ENCODE measurements at places on chromosomes 7 and 10.

DNA sequence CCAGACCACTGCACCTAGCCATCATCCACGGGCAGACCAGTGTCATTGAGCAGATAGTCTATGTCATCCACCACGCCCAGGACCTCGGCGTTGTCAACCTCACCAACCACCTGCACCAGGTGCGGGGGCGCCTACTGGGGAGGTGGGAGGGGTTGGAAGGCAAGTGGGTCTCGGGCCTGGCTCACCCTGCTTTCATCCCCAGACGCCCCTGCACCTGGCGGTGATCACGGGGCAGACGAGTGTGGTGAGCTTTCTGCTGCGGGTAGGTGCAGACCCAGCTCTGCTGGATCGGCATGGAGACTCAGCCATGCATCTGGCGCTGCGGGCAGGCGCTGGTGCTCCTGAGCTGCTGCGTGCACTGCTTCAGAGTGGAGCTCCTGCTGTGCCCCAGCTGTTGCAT, 4.6 kb downstream of the NFKB2 start:
- no peak for DNase-seq

- no peak for DNase-seq
These were observed 559.7 kb upstream of the ZWINT start for GRCh38 chr10:56920601-56921261.

- DNase-seq = no peak
These were observed 296.9 kb downstream of the SORCS3 start for GRCh38 chr10:104938031-104938430.

DNA sequence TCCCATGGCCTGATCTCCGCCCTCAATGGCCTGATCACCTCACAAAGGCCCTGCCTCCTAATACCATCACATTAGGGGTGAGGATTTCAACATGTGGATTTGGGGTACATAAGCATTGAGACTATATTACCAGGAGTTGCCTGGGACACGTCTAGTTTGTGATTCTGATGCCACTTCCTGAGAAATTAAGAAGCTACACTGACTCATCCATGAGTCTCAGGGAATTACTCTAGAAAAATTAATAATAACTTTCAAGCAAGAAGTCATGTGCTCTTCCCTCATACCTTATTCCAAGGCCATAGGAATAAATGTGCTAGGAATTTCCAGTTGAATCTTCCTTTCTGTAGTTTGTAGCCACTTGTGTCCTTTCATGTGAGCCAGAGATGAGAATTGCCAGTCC, 519.3 kb upstream of the MKI67 start:
- DNase-seq = no peak

DNA sequence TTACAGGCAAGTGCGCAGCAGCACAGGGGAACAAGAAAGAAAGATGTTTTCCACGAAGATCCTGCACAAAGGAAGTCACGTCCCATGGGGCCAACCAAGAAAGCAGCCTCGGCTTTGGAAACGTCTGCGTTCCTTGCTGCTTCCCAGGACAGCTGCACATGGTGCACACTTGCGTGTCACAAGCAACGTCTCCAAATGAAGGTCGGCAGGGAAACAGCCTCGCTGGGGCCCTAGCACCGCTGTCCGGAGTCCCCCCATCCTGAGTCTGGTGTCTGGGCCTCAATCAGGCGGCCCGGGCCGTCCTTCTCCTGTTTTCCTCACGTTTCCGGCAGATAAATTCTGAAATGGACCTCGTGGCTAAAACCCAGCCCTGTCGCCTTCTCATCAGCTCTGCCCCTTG, 206.2 kb downstream of the DIP2C start:
- DNase-seq = no peak

- DNase-seq = no peak
These were observed 3.6 kb downstream of the ODAD2 start for GRCh38 chr10:27995311-27995710.

DNA sequence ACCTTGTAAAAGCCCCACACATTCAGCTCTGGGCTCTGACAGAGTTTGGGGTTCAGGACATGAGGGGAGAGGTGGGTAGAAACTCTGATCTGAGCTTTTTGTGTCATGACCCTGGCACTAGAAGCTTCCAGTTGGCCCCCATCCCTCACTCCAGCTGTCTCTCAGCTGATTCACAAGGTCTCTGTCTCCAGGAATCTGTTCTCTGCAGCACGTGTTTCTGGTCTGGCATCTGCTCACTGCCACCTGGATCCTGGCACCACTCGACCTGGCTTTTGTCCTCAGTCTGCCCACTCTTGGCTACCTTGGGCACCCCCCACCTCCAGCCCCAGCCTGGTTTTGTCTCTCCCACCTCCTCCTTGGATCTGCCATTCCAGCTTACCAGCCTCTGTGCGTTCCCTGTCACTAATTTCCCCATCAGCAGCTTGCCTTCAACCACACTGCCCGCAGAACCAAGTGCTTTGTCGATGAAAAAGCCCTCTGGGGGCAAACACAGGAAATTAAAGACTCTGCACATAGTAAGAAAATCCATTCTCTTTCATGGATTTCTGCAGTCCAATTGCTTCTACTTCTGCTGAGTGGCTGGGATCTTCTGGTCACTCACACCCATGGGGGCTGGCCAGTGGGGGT, 18.3 kb upstream of the ADCYAP1R1 start:
- no peak for DNase-seq

DNA sequence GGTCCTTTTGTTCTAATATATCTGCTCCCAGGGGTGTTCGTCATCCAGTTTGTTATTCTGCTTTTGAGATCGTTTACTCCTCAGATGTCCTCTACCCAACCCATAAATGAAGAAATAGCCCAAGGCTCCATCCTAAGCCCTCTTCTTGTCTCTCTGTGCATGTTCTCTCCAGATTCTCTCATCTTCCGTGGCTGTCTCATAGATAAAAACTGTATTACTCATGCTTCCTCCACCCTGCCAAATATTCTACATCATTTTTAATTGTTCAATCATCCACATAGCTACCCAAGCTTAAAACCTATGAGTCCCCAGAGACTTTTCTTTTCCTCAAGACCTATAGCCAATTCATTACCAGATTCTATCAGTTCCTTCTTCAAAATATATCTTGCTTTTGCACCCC, 44.9 kb downstream of the CAV1 start:
- no peak for DNase-seq

GRCh38 chr7:89772276-89772675, 382.0 kb upstream of the STEAP1 start:
- no peak for DNase-seq

DNA sequence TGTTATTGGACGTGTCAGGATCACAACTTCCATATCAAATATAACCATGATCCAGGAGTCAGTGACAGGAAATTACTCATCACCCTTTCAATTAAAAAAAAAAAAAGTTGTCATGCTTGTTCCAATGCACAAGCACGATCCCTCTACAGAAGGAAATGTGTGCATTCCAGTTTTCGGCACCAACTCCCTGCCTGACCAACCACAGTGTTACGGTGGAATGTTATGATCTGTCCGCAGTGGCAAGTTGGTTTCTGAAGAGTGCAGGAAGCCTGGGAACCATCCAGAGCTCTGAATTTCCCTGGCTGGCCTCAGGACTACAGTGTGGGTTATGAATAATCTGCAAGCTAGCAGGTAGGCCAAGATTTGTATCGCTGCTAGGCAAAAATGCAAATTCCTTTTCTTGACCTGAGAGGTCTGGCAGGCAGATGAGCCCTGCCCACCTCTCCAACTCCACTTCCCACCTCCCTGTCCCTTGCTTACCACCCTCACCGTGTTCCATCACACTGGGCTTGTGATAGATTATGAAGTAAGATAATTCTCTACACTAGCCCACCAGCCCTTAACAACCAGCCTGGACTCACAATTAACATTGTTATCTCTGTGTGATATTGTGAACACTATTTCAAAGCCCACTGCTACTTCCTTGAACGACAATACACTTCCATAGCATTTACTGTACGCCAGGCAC, 20.4 kb downstream of the FRMPD2 start:
- no peak for DNase-seq

- no peak for DNase-seq
These were observed 8.4 kb downstream of the MTERF1 start for GRCh38 chr7:91872069-91872468.

DNA sequence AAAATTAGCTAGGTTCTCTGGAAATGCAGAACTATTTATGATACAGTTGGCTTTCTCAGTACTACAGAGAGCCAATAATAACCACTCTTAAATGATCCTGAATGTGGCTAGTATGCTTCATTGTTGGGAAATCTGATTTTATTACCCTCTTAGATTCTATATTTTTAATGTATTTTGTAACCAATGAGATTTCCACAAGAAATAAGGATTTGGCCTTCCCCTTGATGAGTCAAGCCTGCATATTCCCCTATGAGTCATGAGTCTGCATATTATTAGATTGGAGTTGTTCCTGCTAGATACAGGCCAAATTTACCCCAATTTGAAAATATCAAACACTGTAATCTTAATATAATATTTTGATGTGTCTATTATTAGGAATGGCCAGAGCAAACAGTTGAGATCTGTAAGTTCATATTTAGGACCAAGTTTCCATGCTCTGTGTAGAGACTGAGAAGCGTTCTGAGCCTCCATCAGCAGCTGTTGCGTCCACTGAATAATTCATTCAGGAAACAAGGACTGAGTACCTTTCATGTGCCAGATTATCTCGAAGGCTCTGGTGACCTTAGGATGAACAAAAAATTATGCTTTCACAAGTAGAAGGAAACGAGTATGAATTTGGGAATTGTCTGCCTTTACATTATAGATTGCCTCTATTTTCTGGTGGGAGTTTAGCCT, 793.4 kb downstream of the NRG3 start:
- no peak for DNase-seq

DNA sequence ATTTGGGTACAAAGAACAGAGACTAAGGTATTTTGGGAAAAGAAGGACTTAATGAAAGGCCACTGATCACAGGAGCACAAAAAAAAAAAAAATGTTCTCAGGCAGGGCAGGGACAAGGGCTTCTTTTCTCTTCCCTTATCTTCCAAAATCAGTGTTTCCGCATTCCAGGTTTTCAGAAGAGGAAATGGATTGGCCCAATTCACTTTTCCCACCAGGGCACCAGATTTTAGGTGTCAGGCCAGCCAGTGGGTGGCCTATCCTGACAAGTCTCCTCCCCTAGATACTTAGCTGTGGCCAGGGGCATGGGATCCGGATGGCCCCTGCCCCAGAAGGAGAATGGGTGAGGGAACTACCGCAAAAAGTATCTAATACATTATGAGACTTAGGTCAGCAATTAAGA, 88.9 kb upstream of the WAC start:
- no peak for DNase-seq

GRCh38 chr7:33108554-33109004, 625 bp downstream of the RP9 start:
- no peak for DNase-seq

DNA sequence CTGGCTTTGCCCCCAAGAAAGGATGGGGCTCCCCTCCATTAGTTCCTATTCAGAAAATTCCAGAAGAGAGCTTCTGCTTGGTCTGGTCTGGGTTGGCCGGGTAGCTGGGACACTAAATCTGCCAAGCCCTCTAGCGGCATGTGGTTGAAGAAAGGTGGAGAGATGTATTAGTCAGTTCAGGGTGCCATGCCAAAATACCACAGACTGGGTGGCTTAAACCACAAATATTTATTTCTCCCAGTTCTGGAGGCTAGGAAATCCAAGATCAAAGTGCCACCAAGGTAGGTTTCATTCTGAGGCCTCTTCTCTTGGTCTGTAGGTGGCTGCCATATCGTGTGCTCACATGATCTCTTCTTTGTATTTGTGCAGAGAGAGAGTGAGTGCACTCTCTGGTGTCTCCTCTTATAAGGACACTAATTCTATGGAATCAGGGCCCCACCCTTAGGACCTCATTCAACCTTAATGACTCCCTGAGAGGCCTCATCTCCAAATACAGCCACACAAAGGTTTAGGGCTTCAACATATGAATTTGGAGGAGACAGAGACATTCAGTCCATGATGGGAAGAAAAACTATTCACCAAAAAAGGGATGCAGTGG, 38.7 kb upstream of the MTPAP start:
- DNase-seq = no peak

DNA sequence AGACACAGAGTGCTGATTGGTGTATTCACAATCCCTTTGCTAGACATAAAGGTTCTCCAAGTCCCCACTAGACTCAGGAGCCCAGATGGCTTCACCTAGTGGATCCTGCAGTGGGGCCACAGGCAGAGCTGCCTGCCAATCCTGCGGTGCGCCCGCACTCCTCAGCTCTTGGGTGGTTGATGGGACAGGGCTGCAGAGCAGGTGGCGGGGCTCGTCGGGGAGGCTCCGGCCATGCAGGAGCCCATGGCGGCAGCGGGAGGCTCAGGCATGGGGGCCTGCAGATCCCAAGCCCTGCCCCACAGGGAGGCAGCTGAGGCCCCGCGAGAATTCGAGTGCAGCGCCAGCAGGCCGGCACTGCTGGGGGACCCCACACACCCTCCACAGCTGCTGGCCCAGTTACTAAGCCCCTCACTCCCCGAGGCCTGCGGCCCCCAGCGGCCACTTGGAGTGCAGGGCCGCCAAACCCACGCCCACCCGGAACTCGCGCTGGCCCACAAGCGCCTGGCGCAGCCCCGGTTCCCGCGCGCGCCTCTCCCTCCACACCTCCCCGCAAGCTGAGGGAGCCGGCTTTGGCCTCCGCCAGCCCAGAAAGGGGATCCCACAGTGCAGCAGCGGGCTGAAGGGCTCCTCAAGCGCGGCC, 7.7 kb upstream of the BET1 start:
- no peak for DNase-seq

DNA sequence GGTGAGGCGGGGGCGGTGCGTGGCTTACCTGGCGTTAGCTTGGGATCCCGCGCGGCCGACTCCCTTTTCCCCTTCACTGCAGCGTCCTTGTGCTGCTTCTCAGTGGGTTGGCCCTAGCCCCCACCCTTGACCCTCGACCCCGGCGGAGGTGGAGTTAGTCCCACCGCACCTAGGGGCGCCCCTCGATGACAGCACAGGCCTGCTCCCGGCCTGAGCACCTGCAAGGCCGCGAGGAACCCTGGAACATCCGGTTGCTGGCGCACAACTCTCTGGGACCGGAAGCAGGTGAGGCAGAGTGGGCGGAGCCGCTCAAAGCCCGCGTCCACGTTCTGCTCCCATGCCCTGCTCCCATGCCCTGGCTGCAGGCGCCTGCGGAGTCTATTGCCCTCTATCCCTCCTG, 266.9 kb downstream of the USP6NL start:
- DNase-seq = no peak

DNA sequence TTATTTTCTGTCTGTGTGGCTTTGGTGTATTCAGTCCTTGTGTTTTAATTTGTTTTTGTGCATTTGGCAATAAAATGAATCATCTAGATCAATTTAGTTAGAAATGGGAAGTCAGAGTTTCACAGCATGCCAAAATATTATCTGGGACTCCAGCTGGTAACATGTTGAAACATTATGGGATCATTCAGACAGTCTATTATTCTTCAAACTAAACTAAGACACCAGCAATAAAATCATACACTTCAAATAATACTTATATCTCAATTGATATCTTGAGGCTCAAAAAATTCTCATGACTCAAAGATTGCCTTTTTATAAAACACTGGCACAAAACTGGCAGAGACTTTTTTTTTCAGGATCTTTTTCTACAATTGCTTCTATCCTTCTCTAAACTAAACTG, 5.8 kb upstream of the RP9 start:
- DNase-seq = no peak

- no peak for DNase-seq
These were observed 87.0 kb downstream of the SKAP2 start for GRCh38 chr7:26777385-26777784.
